Type B pancreatic cell (in vitro differentiated cells): ENCODE measurements at places on chromosomes 3 and 15. TPM values are rescaled to one million over a fixed set of nuclear protein-coding genes. Genes with fewer than 3 reads are reported as not detected.

Gene MEGF11
- total RNA-seq = 2.6 and 3.3 TPM in 2 replicates

DNA sequence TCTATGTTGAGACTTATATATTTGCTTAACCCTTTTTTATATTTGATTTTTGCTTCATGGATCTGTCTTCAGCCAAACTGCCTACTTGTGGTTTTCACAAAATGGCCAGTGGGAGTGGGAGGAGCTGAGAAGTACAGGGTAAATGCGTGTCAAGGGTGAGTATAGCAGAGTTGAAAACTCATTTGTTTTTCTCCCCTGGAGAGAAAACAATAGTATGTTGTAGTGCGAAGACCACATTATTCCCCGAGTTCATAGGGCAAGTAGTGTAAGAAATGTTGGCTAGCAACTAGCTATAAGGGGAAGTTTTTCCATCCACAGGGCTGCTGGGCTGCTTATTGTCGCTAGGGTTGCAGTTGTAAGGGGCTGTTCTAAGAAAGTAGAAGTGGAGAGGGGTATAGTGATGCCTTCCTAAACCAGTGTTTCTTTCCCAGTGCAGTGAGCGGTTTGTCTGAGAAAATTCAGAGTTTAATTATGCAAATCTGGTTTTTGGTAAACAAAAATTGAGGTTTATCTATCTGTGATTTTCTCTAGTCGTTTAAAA lies 153.8 kb upstream of the AZI2 start:
- H3K27ac ChIP-seq = no peak overlapping the region
- H3K27me3 ChIP-seq = no peaks in the 10 kb centered on the region
- no peaks in the 10 kb centered on the region for H3K36me3 ChIP-seq
- no peak overlapping the region for H3K4me3 ChIP-seq
- peaks cover 4% of the 10 kb centered on the region for H3K4me1 ChIP-seq

DNA sequence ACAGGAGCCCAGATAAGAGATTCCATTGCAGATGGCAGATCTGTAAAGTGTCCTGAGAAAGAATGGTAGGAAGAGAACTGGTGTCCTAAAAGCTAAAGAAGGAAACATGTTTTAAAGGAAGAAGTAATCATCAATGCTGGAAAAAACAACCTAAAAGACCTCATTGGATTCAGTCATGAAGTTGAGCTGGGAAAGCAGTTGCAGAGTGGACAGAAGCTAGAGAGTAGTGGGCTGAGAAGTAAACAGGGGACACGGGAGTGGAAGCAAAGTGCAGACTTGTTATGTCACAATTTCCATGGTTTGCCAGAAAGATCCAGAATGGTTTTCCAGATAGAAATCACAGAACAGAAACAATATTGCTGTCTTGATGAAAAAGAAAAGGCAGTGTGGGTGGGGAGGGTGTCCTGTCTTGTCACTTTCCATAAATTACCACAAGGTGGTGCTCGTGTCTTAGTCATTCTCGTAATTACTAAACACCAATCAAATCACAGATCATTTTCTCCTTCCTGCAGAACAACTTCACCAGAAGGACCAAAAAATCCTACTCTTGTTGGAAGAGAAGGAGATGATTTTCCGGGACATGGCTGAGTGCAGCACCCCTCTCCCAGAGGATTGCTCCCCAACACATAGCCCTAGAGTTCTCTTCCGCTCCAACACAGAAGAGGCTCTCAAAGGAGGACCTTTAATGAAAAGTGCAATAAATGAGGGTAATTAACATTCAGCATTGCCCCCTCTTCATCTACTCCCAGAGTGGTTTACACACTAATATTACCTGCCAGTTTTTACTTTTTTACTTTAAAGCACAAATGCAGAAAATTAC lies 64.5 kb downstream of the KLHL25 start:
- H3K27ac ChIP-seq = peak overlapping the region; percentile 8
- no peaks in the 10 kb centered on the region for H3K27me3 ChIP-seq
- peaks cover 46% of the 10 kb centered on the region for H3K36me3 ChIP-seq
- H3K4me1 ChIP-seq = peaks cover 6% of the 10 kb centered on the region

DNA sequence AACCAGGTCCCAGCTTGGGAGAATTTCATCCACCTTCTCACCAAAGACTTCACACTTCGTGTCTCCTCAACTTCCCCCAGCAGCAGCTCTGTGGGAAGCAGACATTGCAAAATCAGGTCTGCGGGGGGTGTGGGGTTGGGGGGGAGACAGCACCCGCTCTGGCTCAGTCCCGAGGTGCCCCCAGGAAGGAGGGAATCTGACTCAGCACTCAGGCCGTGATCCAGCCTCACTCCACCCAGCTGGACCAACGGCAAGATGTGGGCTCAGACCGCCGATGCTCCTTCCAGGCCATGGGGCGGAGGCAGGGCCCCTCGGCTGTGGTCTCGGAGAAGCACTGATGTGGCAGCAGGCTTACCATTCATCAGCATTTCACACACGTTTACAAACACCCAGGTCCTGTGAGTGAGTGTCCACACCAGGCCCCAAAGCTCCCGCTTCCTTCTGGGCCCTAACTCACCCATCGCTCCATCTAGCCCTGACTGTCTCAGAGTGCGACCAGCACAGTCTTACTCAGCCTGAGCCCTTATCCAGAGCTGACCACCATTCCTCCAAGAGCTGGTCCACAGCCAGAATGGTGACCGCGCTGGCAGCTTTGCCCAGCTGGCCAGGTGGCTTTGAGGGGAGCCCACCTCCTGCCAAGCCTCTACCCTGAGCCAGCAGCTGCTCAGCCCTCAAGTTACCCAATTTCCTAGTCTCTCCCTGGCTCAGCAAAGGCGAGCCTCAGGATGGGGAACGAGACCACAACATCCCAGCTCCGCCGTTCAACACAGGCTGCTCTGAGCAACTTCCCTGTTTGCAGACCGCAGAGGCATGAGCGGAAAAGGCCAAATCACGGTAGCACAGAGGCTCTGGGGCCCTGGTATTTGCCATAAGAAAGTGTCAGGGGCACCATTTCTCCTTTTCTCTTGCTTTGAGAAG lies 3.3 kb downstream of the STAB1 start:
- H3K4me1 ChIP-seq = peaks cover 4% of the 10 kb centered on the region
- no peak overlapping the region for H3K4me3 ChIP-seq
- no peak for DNase-seq
- H3K27ac ChIP-seq = no peak overlapping the region
- no peaks in the 10 kb centered on the region for H3K36me3 ChIP-seq

DNA sequence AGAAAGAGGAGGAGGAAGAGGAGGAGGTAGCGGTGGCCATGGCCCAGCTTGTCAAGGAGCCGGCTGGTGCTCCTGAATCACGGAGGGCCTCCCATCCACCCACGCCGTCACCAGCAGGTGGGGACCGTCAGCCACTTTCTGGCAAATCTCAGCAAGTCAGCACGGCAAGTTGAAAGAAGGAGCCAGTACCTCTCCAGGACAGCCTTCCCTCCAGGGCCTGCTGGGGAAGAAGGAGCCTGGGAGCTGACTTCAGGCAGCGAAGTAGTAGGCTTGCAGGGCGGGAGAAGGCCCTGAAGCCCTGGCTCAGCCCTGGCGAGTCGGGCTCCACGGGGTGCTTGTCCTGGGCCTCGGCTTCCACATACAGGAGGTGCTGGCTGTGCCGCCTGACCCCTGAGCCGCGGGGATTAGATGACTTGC lies 99.2 kb upstream of the TRPM1 start:
- H3K36me3 ChIP-seq = no peaks in the 10 kb centered on the region
- no peaks in the 10 kb centered on the region for H3K27me3 ChIP-seq
- no peak for DNase-seq
- no peaks in the 10 kb centered on the region for H3K4me1 ChIP-seq
- no peak overlapping the region for H3K27ac ChIP-seq

GRCh38 chr15:96431786-96432185 lies 101.3 kb downstream of the NR2F2 start:
- H3K27ac ChIP-seq = no peak overlapping the region
- H3K4me1 ChIP-seq = no peaks in the 10 kb centered on the region
- peaks cover 27% of the 10 kb centered on the region for H3K27me3 ChIP-seq
- no peak for DNase-seq
- H3K4me3 ChIP-seq = no peak overlapping the region
- no peaks in the 10 kb centered on the region for H3K36me3 ChIP-seq

Gene HMG20A
- total RNA-seq = 38.9 and 48.7 TPM in 2 replicates
